ENCODE measurements at places on chromosomes 16 and 17.

GRCh38 chr16:67312719-67313118, 13.8 kb downstream of the KCTD19 start:
- no peak for DNase-seq

DNA sequence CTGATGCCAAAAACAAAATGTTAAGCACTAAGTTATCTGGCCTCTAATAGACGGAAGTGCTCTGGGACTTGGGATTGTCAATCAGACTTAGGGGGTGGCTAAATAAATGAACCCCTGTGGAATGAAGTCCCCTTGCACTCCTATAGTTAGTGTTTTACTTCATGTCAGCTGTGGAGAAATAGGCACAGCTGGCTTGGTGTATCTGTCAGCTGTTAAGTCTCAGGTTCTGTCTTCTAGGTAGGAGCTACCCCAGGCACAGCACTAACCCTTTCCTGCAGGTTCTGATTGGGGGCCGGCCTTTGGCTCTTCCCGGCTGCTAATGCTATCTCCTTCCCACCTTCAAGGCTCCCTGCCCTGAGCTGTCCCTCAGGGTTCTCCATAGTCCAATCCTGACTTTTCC, 410.6 kb downstream of the UTP18 start:
- no peak for DNase-seq

DNA sequence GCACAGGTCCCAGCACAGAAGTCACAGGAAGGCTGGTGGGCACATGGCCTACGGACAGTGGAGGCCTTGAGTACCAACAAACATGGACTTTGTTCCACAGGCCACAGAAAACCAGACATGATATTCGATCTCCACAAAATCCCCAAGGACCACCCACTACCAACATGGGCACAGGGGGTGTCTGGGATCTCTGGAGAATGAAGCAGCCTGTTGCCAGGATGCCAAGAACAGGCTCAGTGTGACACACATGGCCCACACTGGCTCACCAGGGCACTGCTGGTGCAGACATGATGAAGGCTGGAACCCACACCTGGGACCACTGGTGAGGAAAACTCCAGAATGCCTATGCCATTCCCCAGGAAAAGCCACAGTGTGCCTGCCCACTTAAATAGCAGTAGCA, 120.2 kb downstream of the C16orf78 start:
- no peak for DNase-seq

GRCh38 chr16:11078812-11079459, 134.6 kb downstream of the CLEC16A start:
- DNase-seq = no peak

DNA sequence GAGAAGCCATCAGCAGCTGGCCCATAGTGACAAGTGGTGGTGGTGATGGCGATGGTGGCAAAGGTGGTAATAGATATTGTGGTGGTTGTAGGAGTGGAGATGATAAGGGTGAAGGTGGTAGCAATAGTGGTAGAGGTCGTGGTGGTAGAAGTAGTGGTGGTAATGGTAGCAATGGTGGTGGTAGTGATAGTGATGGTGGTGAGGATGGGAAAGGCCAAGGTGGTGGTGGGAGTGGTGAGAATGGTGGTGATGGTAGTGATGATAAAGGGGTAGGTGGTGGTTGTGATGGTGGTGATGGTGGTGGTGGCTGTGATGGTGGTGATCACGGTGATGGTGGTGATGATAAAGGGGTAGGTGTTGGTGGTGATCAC, 13.1 kb downstream of the CDH5 start:
- DNase-seq = no peak

All from effector CD4-positive, alpha-beta T cell (primary cell).